ENCODE measurements at places on chromosomes 2 and 18. TPM values are rescaled to one million over a fixed set of nuclear protein-coding genes. Genes with fewer than 3 reads are reported as not detected.

The SIX3 gene
- 0.23 TPM for total RNA-seq

The TWIST2 gene
- total RNA-seq, result not detected

The PDE1A gene
- total RNA-seq, result not detected

The MATN3 gene
- total RNA-seq, result not detected

The HEATR5B gene
- 36.8 TPM for total RNA-seq

The NETO1 gene
- total RNA-seq, result not detected

The NMUR1 gene
- total RNA-seq, result 1.1 TPM

DNA sequence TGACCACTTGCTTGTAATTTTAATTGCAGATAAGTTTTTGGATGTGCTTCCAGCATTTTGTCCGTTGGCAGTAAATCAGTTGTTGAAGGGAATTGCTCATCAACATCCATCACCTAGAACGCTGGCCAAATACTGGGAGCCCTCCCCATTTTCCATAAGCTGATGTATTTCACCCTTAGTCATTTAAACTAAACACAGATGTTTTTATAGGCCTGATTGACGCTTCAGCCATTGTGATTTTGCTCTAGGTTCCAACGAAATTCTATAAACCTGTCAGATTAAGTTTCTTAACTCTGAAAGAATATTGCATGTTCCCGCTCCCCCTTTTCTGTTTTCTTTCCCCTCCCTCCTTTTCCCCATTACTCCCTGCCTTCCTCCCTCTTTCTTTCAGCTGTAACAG is 1.0 kb upstream of the RPRM start:
- H3K4me1 ChIP-seq, result no peaks in the 10 kb centered on the region
- H3K4me3 ChIP-seq, result no peak overlapping the region
- no peaks in the 10 kb centered on the region for H3K36me3 ChIP-seq
- no peak for DNase-seq
- H3K27ac ChIP-seq, result no peak overlapping the region

GRCh38 chr2:28492282-28492681 is 3.6 kb upstream of the PLB1 start:
- no peak for DNase-seq
- no peak overlapping the region for H3K4me3 ChIP-seq
- no peaks in the 10 kb centered on the region for H3K4me1 ChIP-seq
- peaks cover 20% of the 10 kb centered on the region for H3K27me3 ChIP-seq
- no peak overlapping the region for H3K27ac ChIP-seq

DNA sequence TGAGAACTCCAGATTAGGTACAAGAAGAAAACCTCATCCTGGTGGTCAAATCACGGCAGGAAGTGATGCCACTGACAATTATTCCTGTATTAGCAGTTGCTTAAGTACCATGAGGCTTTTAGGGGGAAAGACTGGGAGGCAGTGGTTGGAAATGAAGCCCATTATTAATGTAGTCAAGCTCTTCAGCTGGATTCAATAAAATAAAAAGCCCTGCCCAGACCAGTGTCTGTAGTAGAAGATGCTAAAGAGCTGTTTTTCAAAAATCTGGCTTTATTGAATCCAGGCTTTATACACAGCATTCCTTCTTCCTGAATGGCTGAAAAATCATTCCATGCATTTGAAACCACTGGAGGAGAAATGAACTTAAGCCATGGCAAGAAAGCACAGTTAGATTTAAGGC is 155.2 kb downstream of the BCL2 start:
- no peaks in the 10 kb centered on the region for H3K36me3 ChIP-seq
- DNase-seq, result no peak
- peak overlapping the region; percentile 100 for H3K27ac ChIP-seq
- H3K4me3 ChIP-seq, result no peak overlapping the region
- H3K4me1 ChIP-seq, result peaks cover 24% of the 10 kb centered on the region
- no peaks in the 10 kb centered on the region for H3K27me3 ChIP-seq

GRCh38 chr2:235416858-235417499 is 76.9 kb upstream of the AGAP1 start:
- H3K27ac ChIP-seq, result no peak overlapping the region
- H3K27me3 ChIP-seq, result no peaks in the 10 kb centered on the region
- H3K4me3 ChIP-seq, result no peak overlapping the region
- H3K36me3 ChIP-seq, result no peaks in the 10 kb centered on the region

- H3K4me3 ChIP-seq, result no peak overlapping the region
- H3K27ac ChIP-seq, result no peak overlapping the region
- no peaks in the 10 kb centered on the region for H3K4me1 ChIP-seq
- H3K36me3 ChIP-seq, result no peaks in the 10 kb centered on the region
Observed at GRCh38 chr18:55166260-55166598, 207.0 kb upstream of the CCDC68 start.

- no peaks in the 10 kb centered on the region for H3K36me3 ChIP-seq
- no peaks in the 10 kb centered on the region for H3K4me1 ChIP-seq
- H3K27me3 ChIP-seq, result peaks cover 14% of the 10 kb centered on the region
- no peak overlapping the region for H3K4me3 ChIP-seq
- no peak overlapping the region for H3K27ac ChIP-seq
Observed at GRCh38 chr2:38512211-38512610, 90.5 kb downstream of the HNRNPLL start.

GRCh38 chr2:205776139-205776538 is 93.8 kb downstream of the NRP2 start:
- H3K27ac ChIP-seq, result no peak overlapping the region
- no peak for DNase-seq
- H3K4me3 ChIP-seq, result no peak overlapping the region
- H3K4me1 ChIP-seq, result peaks cover 4% of the 10 kb centered on the region

- H3K27ac ChIP-seq, result no peak overlapping the region
- DNase-seq, result no peak
- H3K4me3 ChIP-seq, result no peak overlapping the region
- no peaks in the 10 kb centered on the region for H3K36me3 ChIP-seq
Observed at GRCh38 chr2:23053601-23054000, 331.4 kb upstream of the KLHL29 start.

- H3K27me3 ChIP-seq, result no peaks in the 10 kb centered on the region
- H3K27ac ChIP-seq, result no peak overlapping the region
- no peak for DNase-seq
Observed at GRCh38 chr2:145184741-145185651, 665.1 kb upstream of the ZEB2 start.

- peaks cover 9% of the 10 kb centered on the region for H3K4me1 ChIP-seq
- H3K27me3 ChIP-seq, result no peaks in the 10 kb centered on the region
- peak; percentile 20 for DNase-seq
- no peaks in the 10 kb centered on the region for H3K36me3 ChIP-seq
- no peak overlapping the region for H3K27ac ChIP-seq
- H3K4me3 ChIP-seq, result peak overlapping the region; percentile 55
Observed at GRCh38 chr18:76495435-76496193, 572 bp upstream of the ZNF516 start.

Data from T-cell (primary cell).